ENCODE measurements at places on chromosomes 13 and 19.

- no peak for DNase-seq
Observed at GRCh38 chr19:6270076-6270745, 9.6 kb downstream of the MLLT1 start.

- DNase-seq, result peak; percentile 18
Observed at GRCh38 chr13:29849071-29849631, 1.3 kb downstream of the UBL3 start.

DNA sequence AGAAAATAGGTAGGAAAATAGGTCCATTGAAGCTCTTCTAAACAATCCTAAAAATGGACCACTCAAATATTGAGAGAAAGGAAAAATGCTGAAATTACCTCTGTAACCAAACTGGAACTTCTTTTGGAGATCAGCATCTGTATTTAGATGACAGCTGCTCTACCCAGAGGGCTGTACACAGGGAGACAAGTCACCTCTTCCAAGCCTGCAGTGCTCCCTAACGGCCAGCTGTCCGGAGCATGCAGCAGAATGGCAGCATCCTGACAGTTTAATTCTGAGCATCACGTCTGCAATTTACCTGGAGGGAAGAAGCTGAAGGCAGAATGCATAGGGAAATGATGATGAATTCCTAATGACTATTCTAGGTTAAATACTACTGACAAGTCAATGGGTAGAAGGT is 62.8 kb upstream of the DIAPH3 start:
- peak; percentile 43 for DNase-seq

DNA sequence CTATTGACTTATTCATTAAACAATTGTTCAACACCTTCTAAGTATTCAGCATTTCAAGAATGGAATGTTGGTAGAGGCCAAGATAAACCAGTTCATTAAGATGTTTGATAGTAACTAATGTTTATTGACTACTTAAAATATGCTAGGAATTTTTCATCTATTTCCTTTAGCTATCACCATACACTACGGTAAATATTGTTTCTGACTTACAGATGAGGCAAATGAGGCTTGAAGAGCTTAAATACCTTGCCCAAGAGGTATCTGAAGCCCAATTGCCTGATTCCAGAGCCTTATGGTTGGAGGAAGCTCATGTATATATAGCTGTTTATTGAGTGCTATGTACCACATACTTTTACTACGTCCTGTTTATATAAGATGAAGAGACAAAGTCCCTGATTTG is 286.2 kb downstream of the NDFIP2 start:
- peak; percentile 18 for DNase-seq

DNA sequence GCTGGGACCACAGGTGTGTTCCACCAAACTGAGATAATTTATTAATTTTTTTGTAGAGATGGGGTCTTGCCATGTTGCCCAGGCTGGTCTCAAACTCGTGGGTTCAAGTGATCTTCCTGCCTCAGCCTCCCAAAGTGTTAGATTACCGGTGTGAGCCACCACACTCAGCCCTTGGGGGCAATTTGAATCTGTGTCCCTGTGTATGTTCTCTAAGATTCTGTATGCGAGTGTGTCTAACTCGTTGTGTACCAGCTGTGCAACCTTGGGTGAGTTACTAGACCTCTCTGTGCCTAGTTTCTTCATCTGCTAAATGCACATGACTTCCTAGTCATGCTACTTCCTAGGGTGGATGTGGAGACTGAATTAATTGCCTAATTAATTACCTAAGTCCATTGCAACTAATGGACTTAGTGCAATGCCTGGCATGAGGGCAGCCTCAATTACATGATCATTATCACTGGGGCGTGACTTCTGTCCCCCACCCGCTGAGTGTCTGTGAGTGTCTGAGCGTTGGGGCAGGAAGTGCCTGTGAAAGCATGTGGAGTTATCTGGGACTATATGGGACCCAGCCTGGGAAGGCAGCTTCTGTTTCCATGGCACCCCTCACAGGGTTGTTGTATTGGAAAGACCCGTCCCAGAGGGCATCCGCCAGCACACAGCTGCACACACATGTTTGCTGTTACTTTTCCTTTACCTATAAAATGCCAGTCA is 1.8 kb upstream of the NCCRP1 start:
- no peak for DNase-seq

GRCh38 chr13:65112531-65112941 is 2117.6 kb downstream of the PCDH9 start:
- peak; percentile 47 for DNase-seq

- DNase-seq, result no peak
Observed at GRCh38 chr19:13875824-13876223, 1.1 kb upstream of the NANOS3 start.

DNA sequence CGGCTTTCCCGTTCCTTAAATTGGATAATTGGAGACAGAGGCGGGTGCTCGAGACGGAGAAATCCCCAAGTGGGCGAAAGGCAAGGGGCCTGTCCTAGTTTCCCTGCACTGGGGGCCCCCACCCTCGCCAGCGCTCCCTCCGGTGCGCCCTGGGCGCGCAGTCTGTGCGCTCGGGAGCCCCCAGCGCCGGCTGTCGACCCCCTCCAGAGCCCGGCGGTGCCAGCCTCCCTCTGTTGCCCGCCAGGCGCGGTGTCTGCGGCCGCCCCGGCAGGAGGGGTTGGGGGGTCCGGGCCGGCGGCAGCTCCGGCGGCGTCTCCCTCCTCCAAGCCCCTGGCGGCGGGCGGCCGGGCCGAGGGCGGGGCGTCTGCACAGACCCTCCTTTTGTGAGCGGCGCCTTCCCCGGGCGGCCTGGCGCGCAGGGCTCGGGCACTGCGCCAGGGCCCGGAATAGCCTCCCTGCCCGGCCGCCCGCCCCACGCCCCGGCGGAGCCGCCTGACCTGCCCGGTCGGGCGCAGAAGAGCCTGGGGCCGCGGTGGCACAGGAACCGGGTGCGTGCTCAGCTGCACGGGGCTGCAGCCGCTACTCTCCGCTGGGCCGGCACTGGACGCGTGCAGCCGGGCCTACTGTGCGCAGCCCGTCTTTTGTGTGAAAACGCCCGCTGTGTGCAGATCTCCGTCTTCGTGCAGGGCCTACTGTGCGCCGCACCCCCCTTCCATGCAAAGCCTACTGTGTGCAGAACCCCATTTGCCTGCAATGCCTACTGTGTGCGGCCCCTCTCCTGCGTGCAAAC is 13.2 kb downstream of the GADD45B start:
- peak; percentile 49 for DNase-seq

DNA sequence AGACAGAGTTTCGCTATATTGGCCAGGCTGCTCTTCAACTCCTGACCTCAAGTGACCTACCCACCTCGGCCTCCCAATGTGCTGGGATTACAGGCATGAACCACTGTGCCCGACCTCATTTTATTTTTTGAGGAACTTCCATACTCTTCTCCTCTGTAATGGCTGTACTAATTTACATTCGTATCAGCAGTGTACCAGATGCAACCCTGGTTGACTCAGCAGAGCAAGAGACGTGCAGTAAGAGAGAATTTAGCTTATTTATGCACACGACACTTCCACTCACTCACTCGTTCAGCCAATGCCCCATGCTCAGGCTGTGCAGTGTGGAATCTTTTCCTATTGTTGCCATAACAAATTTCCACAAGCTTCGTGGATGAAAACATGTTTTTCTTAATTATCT is 6.9 kb downstream of the KIR3DL3 start:
- DNase-seq, result no peak

DNA sequence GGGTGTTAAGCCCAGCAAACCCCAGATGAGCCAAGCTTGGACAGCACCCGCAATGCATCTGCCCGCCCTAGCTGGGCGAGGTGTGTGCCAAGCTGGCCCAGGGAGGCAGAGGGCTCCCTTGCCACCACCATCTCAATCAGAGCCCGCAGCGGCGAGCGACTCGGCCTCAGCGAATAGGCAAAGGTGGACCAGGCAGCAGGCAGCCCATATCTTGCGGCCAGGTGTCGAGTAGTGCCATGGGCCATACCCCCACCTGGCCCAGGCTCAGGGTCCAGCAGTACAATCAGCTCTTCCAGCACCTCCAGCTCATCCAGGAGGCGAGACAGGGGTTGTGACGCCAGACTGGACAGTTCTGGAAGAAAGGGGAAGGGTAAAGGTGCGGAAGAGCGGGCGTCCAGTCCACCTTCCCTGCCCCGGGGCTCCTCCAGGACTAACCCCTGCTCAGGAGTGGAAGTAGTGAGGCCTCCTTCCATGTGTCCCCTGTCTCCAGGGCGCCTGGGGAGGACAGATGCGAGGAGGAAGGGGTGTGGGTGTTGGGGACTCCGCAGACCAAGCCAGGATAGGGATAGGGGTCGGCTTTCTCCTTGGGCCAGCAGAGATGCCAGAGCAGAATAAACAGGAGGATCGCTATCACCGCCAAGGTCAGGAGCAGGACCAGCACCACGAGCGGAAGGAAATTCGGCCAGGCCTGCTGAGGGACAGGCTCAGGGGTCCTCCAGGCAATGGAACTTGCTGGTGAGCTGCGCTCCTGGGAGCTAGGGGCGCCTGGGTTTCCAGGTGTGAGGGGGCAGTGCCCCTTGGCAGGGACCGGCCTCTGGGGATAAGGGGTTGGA is 2.8 kb downstream of the IGFLR1 start:
- DNase-seq, result no peak

GRCh38 chr19:11578258-11579142 is 1.1 kb upstream of the ACP5 start:
- DNase-seq, result no peak

DNA sequence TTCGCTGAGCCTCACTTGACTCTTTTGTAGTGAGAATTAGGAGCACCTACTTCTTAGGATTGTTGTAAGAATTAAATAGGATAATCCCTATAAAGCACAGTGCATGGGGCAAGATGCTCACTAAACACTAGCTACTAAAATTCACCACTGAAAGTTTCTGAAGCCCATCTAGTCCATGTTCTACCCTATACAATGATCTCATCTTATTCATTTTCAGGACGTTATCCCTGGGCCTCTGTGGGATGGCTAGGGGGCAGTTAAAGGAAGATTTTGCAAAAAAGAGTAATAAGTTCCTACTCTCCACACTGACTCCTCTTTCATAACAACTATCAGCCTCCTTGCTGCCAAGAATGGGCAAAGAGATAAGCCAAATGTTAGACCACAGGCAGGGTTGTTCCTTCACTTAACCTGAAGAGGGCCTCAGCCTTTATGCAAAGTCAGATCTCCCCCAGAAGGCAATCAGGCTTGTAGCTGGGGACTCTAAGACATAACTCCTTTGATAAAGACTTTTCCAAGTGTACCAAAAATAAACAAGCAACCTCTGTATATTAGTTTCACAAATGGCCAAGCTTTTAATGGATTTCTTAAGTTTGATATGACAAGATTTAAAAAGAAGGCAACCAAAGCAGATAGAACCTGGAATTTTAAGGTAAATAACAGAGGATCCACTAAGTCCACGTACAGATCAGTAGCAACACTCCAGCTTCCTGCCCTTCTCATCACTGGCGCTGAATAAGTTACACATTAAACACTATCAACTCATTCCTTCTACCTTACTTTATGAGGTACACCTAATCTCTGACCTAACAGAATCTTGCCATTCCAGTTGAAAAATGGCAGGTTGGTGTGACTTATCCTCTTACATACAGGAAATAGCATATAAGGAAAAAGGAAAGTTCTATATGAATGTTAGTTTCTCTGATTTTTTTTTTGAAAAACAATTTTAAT is 44.4 kb downstream of the ELF1 start:
- peak; percentile 82 for DNase-seq

- DNase-seq, result no peak
Observed at GRCh38 chr13:89163096-89163495, 1491.9 kb downstream of the SLITRK5 start.

DNA sequence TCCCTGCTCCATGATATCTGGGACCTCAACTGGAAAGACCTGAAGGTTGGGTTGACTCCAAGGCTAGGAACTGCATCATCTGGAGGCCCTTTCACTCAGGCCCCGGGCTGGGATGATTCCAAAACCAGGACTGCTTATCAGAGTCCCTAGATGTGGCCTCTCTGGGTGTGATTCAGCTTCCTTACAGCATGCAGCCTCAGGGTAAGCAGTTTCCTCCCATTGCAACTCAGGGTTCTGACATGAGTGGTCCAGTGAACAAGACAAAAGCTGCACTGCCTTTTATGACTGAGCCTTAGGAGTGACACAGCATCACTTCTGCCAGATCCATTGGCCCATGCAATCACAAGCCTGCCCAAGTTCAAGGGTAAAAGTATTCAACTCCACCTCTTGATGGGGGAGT is 502.8 kb downstream of the COG6 start:
- peak; percentile 44 for DNase-seq

GRCh38 chr19:38306236-38306635 is 2.2 kb downstream of the C19orf33 start:
- DNase-seq, result no peak

GRCh38 chr13:51681037-51681678 is 96.9 kb downstream of the WDFY2 start:
- DNase-seq, result peak; percentile 91

DNA sequence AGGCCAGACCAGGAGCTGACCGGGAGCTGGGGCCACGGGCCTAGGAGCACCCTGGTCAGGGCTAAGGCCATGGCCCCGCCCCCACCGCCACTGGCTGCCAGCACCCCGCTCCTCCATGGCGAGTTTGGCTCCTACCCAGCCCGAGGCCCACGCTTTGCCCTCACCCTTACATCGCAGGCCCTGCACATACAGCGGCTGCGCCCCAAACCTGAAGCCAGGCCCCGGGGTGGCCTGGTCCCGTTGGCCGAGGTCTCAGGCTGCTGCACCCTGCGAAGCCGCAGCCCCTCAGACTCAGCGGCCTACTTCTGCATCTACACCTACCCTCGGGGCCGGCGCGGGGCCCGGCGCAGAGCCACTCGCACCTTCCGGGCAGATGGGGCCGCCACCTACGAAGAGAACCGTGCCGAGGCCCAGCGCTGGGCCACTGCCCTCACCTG is 6.6 kb downstream of the SPHK2 start:
- no peak for DNase-seq

- no peak for DNase-seq
Observed at GRCh38 chr13:32407854-32408253, 20.1 kb downstream of the N4BP2L1 start.

- DNase-seq, result peak; percentile 49
Observed at GRCh38 chr13:20127562-20128458, 33.0 kb downstream of the GJA3 start.

DNA sequence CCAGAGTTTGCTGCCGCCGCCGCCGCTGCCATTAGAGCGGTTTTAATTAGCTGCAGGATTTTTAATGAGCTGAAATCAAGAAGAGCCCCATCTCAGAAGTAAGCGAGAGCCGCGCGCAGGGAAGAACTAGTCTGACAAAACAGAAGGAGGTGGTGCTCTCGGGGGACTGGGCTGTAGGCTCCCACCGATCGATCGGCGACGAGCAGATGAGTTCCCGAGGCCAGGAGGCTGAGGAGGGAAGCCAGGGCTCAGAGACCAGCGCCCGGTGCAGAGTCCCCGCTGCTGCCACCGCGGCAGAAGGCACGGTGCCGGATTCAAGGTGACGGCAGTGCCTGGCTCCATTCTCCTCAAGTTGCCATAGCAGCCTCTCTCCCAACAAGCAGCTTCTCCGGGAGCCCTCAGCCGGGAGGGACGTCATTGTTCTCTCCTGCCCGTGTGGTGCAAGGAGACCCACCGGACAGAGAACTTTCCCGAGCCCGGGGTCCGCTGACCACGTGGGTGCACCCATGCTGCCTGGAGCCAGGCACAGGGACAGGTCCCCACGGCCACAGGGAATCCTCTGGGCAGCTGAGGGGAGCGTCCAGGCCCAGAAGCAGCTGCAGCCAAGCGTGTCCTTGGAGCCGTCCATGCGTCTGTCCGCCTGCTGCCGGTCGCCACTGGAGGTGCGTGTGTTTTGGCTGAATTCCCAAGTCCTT is 62.9 kb downstream of the CHST8 start:
- DNase-seq, result no peak

- peak; percentile 75 for DNase-seq
Observed at GRCh38 chr19:42440357-42441048, 2.2 kb downstream of the CXCL17 start.

- peak; percentile 62 for DNase-seq
Observed at GRCh38 chr13:97883396-97883795, 70.1 kb upstream of the IPO5 start.

GRCh38 chr13:101307181-101307701 is 109.1 kb downstream of the NALCN start:
- DNase-seq, result peak; percentile 95

Data from iris pigment epithelial cell (primary cell).